Activated CD8-positive, alpha-beta memory T cell treated with anti-CD3 and anti-CD28 coated beads, Interleukin-2, amount 50 U/mL, for 4 hours (primary cell): ENCODE measurements at places on chromosomes 4 and X.

GRCh38 chr4:158013858-158014257 lies 159.0 kb downstream of the GASK1B start:
- no peak for DNase-seq

GRCh38 chr4:159145992-159146330 lies 43.1 kb downstream of the RAPGEF2 start:
- DNase-seq: no peak

GRCh38 chr4:131044368-131044767 lies 1948.4 kb downstream of the C4orf33 start:
- DNase-seq: no peak

GRCh38 chr4:146291313-146291712 lies 77.0 kb downstream of the REELD1 start:
- DNase-seq: no peak

- no peak for DNase-seq
Observed at GRCh38 chr4:99504804-99505502, 5.9 kb upstream of the C4orf17 start.

GRCh38 chrX:112846187-112846586 lies 5.6 kb upstream of the AMOT start:
- no peak for DNase-seq

DNA sequence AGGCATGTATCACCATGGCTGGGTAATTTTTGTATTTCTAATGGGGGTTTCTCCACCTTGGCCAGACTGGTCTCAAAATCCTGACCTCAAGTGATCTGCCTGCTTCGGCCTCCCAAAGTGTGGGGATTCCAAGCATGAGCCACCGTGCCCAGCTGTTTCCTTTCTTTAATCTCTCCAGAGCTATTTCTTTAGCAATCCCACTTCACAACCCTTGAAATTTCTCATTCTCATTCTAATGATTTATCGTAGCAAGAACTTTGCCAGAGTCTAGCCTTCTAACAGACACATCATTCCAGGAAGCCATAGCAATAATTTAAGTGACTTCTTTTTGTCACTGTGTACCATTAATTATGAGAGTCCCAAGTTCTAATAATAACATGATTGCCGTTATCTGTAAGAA lies 68.6 kb downstream of the RXFP1 start:
- no peak for DNase-seq

DNA sequence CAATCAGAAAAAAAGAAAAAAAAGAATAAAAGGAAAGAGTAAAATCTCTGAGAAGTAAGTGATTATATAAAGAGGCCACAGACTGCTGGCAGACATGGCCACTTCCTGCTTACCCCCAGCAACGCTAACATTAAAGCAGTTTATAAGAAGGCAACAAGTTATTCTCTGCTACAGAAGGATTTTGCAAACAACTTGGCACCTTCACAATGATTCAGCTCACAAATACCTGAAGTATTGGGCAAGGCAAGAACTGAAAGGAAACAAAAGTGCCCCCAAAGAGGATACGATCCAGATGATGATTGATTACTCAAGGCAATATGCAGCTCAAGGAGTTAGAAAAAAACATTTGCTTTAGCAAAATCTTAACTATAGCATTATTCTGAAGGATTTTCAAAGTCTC lies 718.8 kb downstream of the KLHL13 start:
- DNase-seq: no peak

DNA sequence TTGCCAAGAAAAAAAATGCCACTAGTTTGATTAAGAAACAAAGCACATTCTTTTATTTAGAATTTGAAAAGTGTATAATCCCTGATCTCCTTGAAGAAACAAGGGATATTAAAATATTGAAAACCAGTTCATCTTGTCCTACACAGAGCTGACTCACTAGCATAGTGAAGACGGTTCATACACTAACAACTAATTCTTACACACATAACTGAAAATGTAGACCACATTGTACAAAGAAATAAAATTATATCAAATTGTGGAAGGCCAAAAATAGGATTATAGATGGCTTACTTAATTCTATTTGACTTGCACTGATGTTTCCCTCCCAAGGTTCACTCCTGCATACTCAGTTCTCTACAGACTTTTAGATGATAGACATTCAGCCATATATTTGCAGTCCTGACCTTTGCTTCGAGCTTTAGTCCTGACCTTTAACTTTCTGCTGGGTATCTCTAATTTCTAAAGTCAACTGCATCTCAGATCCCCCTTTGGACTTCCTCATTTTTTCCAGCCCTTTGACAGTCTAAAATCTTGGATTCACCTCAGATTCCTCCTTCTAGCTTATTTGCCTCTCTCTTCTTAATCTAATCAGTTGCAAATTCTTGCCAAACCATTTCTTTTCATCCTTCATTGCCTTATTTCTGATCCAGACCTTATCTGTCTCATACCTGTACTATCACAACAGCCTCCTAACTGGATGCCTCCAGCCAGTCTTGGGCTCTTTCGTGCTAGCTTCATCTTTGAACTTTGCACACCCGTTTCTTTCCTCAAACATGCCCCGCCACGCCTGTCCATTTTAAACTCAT lies 4.5 kb upstream of the WWC2 start:
- no peak for DNase-seq

DNA sequence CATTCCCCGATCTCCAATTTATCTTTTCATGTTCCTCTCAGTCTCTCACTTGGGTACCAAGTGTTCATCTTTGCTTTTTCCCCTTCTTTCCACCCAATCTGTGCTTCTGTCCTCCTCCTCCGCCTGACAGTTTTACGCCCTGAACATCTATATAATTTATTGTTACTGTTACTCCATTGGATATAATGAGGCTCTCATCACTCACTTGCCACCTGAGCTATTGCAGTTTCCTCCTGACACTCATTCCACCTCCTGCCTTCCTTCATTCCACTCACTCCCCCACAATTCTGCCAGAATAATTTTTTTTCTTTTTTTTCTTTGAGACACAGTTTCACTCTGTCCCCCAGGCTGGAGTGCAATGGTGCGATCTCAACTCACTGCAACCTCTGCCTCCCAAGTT lies 77.6 kb upstream of the SORBS2 start:
- no peak for DNase-seq

DNA sequence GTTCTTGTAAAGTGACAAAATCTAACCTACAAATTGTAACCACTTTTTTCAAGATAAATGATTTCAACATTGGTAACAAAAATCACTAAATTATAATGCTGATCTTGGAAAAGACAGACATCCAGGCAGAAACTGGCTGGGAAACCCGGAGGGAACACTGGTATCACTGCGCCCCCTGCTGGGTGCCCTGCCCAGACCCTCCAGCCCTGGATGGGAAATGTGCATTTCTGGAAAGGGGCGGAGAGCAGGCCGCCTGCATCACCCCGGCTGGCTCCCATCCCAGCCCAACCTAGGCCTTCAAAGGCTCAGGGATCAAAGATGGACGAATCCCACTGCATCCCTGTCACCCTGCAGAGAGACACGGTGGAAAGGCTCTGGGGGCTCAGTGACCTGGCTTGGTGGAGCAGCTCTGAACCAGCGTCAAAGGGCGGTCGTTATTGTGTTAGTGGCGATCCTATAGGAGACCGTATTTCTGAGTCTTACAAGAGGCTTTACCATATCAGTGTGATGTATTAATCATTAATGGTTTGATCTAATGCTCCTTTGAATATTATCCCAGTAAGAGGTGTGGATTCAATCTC lies 37.3 kb downstream of the ACOX3 start:
- peak; percentile 49 for DNase-seq

GRCh38 chr4:182449930-182450439 lies 206.8 kb downstream of the TENM3 start:
- DNase-seq: no peak

- DNase-seq: no peak
Observed at GRCh38 chr4:25656031-25656430, 380 bp downstream of the SLC34A2 start.

DNA sequence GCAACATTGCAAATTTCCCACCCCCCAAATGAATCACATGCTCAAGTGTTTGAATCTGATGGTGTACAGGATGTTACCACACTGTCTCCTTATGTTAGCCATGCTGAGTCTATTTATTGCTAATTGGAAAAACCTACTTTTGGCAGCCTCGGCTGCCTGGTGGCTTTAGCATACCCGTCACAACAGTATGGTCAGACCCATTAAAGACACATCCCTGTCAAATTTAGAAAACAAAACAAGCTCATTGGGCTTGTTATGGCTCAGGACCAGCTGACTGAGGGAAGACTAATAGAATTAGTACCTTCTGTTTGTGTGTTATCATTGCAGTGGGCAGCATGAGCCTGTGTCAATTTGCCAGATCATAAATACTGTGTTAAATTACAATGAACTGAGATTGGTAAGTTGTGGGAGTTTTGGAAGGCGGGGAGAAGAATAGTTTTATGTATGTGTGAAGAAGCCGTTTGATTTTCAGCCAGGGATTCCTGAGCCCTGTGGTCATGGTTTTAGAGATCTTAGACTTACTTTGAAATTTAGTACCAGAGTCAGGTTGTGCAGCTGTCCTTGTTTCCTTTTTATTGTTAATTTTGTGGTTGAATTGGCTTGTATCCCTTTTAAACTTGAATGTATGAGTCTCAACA lies 66.8 kb downstream of the POLA1 start:
- no peak for DNase-seq

DNA sequence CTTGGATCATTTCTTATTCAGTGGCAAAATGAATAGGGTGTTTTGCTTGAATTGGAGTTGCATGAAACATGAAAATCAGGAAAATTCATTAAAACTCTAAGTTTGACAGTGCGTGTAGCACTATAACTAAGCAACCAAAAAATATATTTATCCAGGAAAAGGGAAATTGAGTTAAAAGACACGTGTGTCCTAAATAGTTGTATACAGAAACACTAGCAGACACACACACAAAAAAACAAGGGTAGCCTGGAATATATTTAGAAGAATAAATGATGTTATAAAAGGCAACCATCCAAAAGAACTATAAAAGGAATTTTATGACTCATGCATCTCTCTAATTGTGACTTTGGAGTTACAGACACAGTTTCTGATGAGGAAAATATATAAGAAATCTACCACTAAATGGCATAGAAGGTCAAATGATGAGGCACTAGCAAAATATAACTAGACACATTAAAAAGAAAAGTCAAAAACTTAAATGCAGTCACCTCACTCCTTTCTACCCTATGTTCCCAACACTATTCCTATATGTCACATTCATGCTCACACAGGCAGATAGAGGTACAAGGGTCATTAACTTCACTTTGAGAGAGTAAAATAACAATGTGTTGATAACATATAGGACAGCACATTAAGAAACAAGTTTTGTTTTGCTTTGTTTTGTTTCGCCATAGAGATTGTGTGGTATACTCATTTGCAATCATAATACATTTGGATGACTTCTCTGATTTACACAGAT lies 793.6 kb upstream of the INTU start:
- no peak for DNase-seq

- no peak for DNase-seq
Observed at GRCh38 chrX:13685126-13685763, 3.7 kb upstream of the RAB9A start.

GRCh38 chrX:102846544-102847236 lies 90.4 kb upstream of the RAB40AL start:
- DNase-seq: no peak

DNA sequence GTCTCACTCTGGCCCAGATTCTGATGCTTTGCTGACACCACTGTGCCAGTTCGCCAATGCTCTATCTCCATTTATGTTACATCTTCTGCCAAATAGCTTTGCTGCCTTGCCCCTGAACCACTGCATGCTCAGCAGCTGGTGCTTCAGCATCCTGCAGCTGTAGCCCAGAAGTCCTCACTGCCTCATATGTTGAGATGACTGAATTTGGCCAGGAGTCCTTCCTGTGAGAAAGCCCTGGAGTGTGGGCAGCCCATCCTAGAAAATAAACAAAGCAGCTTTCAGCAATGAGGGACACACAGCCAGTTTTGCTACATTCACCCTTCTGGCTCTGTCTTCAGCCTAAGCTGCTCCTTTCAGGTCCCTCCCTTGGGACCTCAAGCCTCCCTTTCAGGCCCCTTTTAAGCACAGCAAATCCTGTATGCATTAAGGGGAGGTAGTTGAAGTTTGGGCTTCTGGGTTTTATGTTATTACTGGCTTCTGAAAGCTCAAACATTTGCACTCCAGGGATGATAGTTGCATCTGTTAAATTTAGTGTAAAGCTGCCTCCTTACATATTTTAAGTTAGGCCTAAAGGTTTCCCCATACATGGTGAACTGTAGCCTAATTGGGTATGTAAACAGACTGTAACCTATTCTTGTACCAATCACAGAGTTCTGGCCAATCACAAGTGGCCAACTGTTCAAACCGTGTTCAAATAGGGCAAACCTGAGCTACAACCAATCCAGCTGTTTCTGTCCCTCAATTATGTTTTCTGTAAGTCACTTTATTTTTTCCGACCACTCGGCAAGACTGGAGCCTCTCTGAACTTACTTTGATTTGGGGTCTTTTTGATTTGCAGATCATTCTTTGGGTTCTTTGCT lies 2.1 kb upstream of the TMEM165 start:
- no peak for DNase-seq

DNA sequence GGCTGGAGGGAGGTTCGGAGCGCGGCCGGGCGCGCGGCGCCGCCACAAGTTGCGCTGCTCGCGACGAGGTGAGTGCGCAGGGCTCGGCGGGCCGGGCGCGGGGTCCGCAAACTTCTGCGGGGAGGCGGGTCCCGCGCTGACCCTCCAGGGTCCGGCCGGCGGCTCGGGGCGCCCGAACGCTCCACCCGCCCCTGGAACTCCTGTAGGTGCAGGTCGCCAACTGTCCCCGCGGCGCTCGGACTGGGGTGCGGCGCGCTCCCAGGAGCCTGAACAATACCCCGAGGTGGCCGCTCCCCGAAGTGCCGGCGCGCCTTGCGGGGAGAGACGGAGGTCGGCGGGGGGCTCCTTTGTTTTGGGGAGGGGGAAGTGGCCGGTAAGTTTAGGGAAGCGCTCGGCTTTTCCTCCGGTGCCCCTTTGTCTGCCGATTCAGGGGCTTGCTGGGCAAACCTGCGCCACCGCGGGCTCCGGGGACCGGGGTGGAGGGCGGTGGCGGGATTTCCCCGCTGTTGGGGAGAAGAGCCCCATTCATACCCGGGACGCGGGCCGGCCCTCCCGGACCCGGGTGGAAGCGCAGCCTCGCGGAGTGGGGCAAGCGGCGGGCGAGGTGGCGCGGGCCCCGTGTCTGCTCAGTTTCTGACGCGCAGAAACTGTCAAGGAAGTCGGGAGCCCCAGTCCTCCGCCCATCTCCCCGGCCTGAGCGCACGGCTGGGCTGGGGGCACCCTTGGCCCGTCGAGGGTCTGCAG lies 694 bp downstream of the TBL1X start:
- DNase-seq: peak; percentile 46

- no peak for DNase-seq
Observed at GRCh38 chrX:141941234-141941633, 37.5 kb downstream of the MAGEC1 start.

- no peak for DNase-seq
Observed at GRCh38 chrX:73877687-73878086, 314.7 kb downstream of the CHIC1 start.

- no peak for DNase-seq
Observed at GRCh38 chr4:70681704-70682103, 6.6 kb upstream of the UTP3 start.

GRCh38 chr4:54231768-54232688 lies 2.9 kb downstream of the PDGFRA start:
- DNase-seq: no peak

DNA sequence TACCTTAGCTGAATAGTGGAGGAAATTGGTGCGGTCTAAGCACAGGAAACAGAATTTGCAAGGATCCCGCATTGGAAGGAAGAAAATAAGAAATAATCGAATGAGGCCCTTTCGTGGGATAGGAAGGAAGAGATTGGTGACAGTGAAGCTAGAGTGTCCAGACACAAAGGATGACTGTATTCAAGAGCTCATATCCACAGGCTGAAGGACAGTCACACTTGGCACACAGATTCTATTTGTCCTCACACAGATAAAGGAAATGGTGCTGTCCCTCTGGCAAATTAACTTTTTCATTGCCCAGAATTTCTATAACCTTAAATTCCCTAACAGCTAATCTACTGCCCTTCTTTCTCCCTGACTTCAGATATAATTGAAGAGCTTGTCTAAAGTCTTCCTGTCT lies 2188.9 kb upstream of the TENM3 start:
- no peak for DNase-seq
